ENCODE measurements at places on chromosomes 16 and 17. TPM values are rescaled to one million over a fixed set of nuclear protein-coding genes. Genes with fewer than 3 reads are reported as not detected.

The CCL3 gene
- total RNA-seq: not detected

The CACNG1 gene
- total RNA-seq: not detected

The CDC6 gene
- 19.1 TPM for total RNA-seq

The MYO1D gene
- total RNA-seq: 28.3 TPM

The ZNF205 gene
- 20.5 TPM for total RNA-seq

The SMPD3 gene
- total RNA-seq: not detected

The KRTAP4-5 gene
- total RNA-seq: not detected

The ZP2 gene
- not detected for total RNA-seq

The VAC14 gene
- total RNA-seq: 11.1 TPM

The TMED6 gene
- 0.87 TPM for total RNA-seq

The HOXB1 gene
- not detected for total RNA-seq

The FBXO39 gene
- total RNA-seq: not detected

The NOS2 gene
- not detected for total RNA-seq

The OTOP2 gene
- total RNA-seq: not detected

The KRTAP9-8 gene
- not detected for total RNA-seq

The GNPTG gene
- total RNA-seq: 101 TPM

The VPS9D1 gene
- total RNA-seq: 7.1 TPM

The KRT32 gene
- total RNA-seq: not detected

The IRX5 gene
- total RNA-seq: 1.6 TPM

The TXNDC17 gene
- 137 TPM for total RNA-seq

The TIMP2 gene
- total RNA-seq: 42.1 TPM

The MT1G gene
- total RNA-seq: 7.8 TPM

The CRYM gene
- 5.0 TPM for total RNA-seq

The KRT14 gene
- total RNA-seq: 0.25 TPM

Measured in renal cortical epithelial cell (primary cell).